Effector memory CD4-positive, alpha-beta T cell (primary cell): ENCODE measurements at places on chromosomes 6 and 20.

GRCh38 chr6:36593569-36594028 lies 563 bp upstream of the SRSF3 start:
- DNase-seq, result peak; percentile 16

DNA sequence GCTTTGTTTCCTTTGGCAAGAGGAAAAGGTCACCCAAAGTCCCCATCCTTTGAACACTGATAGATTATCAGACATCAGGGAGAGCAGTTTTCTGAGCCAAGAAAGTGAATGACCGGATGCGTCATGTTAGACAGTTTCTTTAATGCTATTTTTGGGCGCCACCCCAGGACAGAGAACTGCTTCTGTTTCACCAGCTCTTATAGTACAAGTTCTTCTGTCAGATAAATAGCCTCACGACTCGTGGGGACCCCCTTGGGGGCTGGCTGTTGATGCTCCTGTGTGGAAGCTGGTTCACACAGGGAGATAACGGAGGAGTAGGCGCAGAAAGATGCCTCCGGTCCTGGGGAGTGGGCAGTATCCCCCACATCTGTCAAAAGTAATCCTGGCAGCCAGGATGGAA lies 54.6 kb downstream of the NPEPL1 start:
- DNase-seq, result no peak

DNA sequence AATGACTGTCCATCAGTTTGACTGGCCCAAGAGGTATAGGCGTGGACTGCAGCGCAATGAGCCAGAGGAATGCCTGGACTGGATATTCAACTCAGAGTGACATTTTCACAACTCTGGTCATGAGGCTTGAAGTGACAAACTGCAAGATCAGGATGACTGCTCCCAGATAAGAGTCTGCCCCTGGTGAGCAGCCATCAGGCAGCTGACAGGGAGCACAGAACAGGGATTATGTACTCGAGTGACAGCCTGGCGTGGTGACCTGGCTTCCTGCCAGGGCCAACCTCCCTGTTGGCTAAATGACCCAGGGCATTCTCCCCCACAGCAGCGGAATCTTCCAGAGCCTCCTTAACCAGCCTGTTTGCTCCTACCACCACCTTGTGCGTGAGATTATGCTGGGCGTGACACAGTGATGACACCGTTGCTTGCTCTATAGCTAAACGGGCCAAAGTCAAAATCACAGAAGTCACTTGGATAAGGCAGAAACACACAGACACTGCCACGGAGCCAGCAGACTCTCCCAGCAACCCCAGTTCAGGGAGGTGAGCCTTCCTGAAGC lies 209.1 kb upstream of the JARID2 start:
- DNase-seq, result no peak

DNA sequence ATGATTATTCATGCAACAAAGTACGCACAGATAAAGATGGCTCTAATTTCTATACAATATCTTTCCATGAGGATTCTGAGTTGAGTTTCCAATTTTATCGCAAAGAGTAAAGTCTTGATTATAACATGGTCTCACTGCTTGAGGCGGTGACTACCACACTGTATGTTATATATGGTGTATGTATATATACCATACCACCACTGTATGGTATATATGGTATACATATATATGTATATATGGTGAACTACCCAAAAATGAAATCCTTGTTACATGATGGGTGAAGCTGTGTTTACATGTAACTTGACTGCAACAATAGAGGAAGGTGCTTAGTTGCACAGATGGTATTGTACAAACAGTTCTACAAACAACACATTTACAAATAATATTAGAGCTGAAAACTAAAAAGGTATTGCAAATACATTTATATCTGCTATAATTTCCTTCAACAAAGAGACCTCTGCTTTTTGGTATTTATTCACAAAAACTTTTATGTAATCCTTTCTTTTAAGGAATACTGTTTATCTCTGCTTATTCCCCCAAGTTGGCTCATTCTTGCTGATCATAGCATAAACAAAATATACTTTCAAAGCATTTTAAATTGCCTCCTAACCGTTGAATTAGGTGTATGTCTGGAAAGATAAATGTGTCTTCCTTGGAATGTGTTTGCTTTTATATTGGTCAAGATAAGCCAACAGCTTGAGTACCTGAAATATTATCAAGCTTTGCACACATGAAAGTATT lies 77.7 kb upstream of the TPD52L1 start:
- no peak for DNase-seq

DNA sequence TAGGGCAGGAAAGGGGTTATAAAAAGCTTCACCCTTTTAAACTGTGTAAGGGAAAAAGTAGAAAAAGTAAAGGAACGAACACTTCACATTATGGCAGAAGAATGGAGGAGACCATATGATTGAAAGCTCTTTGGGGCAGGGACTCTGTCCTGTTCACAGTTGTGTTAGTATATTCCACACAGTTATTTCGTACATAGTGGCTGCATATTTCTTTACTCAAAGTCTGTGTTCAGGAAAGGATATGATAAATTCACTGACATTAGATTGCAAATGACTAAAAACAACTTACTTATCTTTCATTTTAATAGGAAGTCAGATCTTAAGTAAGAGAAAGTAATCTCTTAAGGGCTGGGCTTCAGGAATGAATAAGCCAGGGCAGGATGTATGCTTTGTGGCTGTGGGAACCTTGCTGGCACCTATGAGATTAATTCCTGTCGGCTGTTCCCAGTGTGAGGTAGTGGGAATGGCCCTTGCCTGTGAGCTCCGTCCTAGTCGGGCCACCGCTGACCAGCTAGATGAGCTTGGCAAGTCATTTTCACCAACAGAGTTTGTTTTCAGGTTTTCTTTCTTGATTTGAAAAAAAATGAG lies 11.2 kb downstream of the PPP1R14C start:
- DNase-seq, result no peak

DNA sequence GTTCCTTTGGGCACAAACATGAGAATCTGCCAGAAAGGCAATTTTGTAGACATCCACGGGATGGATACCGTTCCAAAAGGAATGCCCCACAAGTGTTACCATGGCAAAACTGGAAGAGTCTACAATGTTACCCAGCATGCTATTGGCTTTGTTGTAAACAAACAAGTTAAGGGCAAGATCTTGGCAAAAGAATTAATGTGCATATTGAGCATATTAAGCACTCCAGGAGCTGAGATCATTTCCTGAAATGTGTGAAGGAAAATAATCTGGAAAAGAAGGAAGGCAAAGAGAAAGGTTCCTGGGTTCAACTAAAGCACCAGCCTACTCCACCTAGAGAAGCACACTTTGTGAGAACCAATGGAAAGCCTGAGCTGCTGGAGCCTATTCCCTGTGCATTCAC lies 103.9 kb upstream of the ARG1 start:
- DNase-seq, result no peak

DNA sequence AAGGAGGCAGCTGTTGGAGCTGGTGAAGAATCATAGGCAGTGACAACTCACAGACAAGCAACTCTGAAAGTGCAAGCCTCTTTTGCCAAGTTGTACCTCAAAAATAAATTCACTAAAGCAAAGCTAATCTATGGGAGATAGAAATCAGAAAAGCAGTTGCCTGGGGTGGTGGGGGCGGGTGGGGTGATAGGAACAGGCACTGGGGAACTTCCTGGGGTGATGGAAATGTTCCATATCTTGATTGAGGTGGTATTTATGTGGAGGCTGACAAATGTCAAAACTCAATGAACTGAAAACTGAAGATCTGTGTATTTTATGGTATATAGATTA lies 52.4 kb downstream of the ATP9A start:
- DNase-seq, result no peak

GRCh38 chr20:16445482-16445881 lies 127.8 kb downstream of the KIF16B start:
- DNase-seq, result no peak

- DNase-seq, result no peak
Measured at GRCh38 chr20:64219730-64220129, 35.8 kb upstream of the PCMTD2 start.

GRCh38 chr20:15439551-15439950 lies 1102.1 kb upstream of the FLRT3 start:
- DNase-seq, result no peak

DNA sequence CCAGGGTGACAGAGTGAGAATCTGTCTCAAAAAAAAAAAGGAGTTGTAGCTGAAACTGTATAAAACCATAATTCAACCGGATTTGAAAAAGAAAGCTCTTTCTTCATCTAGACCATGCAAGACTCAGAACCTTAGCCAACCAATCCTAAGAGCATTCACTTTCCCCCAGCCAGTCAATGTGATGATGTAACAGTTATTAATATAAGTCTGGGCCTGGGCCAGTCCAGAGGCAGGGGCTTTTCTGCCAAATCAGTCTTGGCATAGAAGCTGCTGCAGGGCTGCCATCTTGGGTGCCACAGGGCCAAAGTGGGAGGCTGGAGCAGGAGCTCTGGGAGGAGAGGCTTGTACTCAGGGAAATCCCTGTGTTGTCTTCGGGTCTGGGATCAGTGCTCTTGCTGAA lies 288.4 kb downstream of the CLIC5 start:
- no peak for DNase-seq

- DNase-seq, result peak; percentile 24
Measured at GRCh38 chr6:134175532-134176263, 123.3 kb upstream of the SLC2A12 start.

- no peak for DNase-seq
Measured at GRCh38 chr6:133341607-133342158, 100.5 kb downstream of the EYA4 start.

DNA sequence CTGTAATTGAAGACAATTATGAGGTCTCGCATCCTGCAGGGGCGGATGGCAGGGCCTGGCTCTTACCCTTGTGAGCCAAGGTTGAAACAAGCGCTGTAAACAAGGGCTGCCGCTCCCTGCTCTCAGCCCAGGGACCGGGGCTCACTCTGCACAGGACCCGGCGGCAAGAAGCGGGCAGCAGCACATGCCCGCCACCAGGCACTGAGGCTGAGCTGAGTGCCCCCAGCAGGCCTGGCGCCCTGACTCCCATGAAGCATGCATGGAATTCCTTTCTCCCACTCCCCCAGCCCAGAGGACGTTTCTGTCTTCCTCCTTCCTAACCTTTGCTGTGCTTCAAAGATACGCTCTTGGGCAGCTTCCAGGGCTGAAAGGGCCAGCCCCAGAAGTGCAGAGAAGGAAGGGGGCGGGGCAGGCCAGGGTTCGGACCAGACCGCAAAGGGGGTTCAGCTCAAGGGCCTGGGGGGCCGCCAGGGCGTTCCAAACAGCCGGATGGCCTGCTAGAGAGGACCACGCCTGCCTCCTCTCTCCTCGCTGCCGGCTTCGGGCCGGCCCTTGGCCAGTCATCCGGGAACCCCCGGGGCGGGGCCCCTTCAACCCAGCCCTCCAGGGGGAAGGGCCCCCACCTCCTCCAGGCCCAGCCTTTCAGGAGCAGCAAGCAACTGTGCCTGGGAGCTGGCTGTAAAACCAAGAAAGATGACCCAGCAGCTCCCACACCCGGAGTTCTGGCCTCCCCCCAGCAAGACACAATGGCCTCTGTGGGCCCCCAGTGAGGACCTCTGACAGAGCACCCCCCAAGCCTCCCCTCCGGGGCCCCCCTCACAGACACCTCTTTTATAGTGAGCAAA lies 109.9 kb downstream of the NOL4L start:
- no peak for DNase-seq

DNA sequence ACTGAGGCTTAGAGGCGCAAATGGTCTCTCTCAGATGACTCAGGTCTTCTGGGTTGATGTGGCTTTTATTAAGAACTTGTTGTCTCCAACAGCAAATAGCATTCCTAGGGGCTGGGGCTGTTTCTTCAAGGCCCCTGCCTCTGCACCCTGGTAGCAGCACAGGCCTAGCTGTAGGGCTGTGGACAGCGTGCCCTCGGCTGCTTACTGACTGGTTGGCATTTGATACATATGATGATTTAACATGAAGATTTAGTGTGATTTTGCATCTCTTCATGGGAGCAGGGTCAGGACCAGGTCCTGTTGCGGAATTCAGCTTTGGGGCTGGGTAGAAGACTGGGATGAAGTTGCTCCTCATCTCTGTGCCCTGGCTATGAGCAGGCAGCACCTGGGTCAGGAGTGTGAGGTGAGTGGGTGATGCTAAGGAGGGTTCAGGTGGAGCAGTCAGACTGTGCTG lies 24.3 kb upstream of the IER3 start:
- no peak for DNase-seq

GRCh38 chr6:100417036-100417435 lies 47.7 kb downstream of the SIM1 start:
- no peak for DNase-seq

DNA sequence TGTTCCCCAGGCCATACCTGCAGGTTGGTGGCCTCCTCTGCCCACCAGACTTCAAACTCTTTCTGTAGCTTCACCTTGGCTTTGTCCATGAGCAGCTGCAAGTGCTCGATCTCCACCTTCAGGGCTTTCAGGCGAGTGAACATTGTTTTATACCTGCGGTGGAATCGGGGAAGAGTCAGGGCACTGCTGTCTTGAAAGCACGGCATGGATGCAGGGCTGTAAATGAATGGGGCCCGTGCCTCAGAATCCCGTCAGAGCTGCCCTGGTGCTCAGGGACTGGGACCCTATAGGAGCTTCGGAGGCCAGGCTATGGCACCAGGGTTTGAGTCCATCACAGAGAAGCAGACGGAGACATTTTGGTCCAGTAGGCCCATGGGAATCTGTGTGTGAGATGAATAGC lies 37.9 kb upstream of the KCNK16 start:
- no peak for DNase-seq

- no peak for DNase-seq
Measured at GRCh38 chr6:169539176-169539897, 162.5 kb downstream of the WDR27 start.

DNA sequence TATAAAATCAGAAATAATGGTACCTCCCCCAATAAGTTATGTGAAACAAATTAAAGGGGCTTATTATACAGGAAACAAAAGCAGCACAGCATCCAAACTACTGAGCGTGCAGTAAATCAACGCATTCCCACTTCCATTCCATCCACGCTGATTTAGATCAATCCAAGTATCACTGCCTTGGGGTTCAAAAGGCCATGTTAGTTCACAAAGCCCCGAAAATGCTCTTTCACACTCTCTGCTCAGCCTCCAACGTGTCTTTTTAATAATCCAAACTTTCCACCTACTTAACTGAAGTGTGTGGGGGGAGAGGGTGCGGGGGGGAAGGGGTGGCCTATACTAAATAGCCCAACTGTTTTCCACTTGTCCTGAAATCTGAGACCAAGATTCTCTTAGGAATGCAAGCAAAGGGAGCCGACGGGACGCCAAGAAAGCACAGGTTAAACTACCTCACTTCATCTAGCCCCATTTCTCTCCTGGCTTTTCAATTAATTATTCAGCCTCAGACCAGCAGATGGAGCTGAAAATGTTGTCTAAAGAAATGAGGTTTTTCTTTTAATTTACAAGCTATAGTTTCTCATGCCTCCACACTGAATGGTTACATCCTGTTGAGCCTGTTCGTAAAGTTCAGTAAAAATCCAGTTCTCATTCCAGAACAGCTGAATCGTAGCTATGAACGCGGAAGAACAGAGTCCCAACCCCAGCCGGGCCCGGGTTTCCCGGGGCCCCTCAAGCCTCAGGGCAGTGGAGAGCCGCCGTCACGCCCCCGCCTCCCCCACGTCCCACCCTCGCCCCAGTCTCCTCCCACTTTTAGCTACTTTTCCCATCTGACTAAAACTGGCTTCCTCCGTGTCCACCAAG lies 1.0 kb upstream of the NXT1 start:
- DNase-seq, result peak; percentile 63
